ENCODE measurements at places on chromosomes 7 and 10.

GRCh38 chr10:59674215-59674836, 35.3 kb downstream of the SLC16A9 start:
- DNase-seq, result no peak

- DNase-seq, result no peak
These were observed 23.9 kb downstream of the RNF133 start for GRCh38 chr7:122675011-122675410.

DNA sequence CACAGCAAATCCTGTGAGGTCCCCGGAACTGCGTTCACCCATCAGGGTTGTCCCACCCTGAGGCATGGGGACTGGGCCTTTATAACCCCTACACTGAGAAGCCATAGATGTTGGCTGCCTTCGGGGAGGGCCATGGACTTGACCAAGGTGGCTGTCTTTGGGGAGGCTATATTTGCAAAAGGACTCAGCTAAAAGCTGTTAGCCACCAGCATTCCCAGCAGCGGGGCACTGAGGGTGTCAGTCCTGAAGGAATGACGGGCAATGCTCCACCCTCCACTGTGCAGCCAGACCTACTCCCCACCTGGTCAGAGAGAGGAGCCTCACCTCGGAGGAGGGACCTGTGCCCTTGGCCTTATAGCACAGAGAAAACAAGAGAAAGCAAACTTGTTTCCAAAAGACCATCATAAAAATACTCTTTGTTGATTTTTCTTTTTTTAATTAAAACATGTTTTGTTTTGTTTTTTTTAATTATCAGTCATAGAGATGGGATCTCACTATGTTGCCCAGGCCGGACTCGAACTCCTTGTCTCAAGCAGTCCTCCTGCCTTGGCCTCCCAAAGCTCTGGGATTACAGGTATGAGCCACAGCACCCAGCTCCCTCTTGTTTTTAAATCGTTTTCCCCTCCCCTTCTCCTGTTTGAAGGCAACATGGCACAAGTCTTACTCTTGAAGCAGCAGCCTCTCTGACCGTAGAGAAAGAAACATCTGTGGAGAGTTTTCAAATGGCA, 26.7 kb upstream of the CUX1 start:
- no peak for DNase-seq

GRCh38 chr10:125868372-125868975, 12.6 kb downstream of the DHX32 start:
- DNase-seq, result no peak

DNA sequence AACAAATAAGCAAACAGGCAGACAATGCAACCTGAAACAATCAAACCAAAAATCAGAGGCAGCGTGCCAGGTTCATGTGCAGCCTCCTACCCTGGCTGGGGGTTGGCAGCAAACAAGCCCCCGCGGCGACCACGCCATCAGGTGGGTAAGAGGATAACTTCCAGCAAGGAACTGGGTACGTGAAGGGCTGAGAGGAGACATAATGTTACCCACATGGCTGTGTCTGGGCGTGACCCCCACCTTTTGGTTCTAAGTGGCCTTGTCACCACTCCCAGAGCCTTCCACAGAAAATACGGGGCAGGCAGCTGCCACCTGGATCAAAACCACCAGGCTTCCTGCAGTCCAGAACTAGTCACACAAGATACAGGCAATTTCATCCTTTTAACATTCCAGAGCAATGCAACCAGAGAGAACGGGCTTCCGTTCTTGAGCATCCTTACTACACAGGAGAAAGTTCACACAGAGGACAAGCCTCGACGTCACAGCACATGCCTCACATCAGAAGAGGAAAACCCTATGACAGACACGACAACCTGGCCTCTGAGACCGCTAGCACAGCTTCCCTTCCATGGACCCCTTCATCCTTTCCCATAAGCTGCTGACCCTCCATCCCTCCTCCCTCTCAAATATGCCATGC, 171.0 kb downstream of the GRID1 start:
- no peak for DNase-seq

- DNase-seq, result no peak
These were observed 80.7 kb upstream of the RPA3 start for GRCh38 chr7:7799138-7799537.

- DNase-seq, result no peak
These were observed 11.5 kb downstream of the LIPJ start for GRCh38 chr10:88598055-88598454.

- no peak for DNase-seq
These were observed 132.7 kb upstream of the YAE1 start for GRCh38 chr7:39433550-39433949.

DNA sequence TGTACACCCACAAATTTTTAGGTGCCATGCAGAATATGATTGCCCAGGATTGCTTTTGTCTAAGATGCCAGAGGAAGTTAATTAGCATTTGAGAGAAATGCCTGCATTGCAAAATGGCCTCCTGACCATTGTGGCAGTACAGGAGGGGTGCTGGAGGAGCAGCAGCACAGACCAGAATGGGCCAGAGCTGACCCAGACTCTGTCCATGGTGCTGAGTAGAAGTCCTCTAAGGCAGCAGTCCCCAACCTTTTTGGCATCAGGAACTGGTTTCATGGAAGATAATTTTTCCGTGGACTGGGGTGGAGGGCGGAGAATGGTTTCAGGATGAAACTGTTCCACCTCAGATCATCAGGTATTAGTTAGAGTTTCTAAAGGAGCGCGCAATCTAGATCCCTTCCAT, 217.8 kb upstream of the AGK start:
- DNase-seq, result no peak

GRCh38 chr7:28076423-28077200, 104.0 kb downstream of the JAZF1 start:
- DNase-seq, result no peak

DNA sequence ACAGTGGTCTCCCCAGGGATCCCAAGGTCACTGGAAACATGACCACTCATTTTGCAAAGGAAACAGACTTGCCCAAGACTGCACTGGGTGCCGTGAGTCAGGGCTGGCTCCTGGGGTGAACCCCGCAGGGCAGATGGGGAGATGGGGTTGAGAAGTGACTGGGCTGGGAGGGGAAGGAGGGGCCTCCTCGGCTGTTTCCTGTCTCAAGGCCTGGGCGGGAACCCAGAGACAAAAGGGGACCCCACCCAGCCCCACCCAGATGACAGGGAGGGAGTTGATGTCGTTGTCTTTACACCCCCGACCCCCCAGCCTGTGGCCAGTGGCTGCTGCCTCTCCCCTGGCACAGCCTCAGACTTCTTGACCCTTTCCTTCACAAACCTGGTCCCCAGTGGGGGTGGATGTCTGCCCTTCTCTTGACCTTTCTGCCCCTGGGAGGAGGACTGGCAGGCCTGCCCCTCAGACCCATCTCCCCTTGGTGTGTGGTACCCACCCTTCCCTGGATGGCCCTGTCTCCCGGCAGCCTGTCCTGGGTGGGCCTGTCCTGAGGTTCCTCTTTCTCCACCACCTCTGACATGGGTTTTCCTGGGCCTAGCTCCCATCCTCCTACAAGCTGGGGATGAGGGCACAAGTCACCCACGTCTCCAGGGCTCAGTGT, 1.4 kb downstream of the MYO1G start:
- DNase-seq, result peak; percentile 57

- DNase-seq, result no peak
These were observed 94.1 kb upstream of the ARMC3 start for GRCh38 chr10:22833781-22834180.

GRCh38 chr7:42722716-42723115, 189.2 kb downstream of the C7orf25 start:
- DNase-seq, result no peak

GRCh38 chr10:9781666-9782065, 1236.0 kb upstream of the CELF2 start:
- no peak for DNase-seq

GRCh38 chr10:35821339-35821911, 179.3 kb upstream of the FZD8 start:
- no peak for DNase-seq

GRCh38 chr7:113561446-113561845, 357.4 kb downstream of the PPP1R3A start:
- no peak for DNase-seq

GRCh38 chr10:44975431-44976331, 2.9 kb downstream of the DEPP1 start:
- DNase-seq, result no peak

- DNase-seq, result no peak
These were observed 81.9 kb downstream of the KCNMA1 start for GRCh38 chr10:77555591-77556212.

DNA sequence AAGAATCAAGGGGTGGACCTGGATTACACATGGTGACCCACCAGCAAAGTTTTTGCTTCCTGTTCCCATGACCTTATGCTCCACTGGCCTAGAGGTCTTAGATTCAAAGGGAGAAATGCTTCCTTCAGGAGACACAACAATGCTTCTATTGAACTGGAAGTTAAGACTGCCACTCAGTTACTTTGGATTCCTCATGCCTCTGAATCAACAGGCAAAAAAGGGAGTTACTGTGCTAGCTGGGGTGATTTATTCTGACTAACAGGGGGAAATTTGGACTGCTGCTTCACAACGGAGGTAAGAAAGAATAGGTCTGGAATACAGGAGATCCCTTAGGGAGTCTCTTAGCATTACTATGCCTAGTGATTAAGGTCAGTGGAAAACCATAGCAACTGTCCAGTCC, 10.3 kb downstream of the TMEM229A start:
- DNase-seq, result no peak

DNA sequence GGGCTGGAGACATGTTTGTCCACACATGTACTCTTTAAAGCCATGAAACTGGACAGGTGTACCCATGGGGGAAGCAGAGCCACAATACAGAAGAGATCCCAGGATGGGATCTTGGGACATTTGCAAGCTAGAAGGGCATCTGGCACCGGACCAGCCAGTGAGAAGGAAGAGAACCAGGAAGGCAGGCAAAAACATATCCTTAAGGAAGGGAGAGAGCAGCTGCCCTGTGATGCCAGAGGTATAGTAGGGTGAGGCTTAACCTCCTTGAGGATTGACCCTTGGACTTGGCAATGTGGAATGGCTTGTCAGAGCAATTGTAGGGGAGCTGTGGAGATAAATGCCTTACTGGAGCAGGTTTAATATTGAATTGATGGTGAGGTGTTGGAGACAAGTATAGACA, 17.9 kb upstream of the SUV39H2 start:
- no peak for DNase-seq

DNA sequence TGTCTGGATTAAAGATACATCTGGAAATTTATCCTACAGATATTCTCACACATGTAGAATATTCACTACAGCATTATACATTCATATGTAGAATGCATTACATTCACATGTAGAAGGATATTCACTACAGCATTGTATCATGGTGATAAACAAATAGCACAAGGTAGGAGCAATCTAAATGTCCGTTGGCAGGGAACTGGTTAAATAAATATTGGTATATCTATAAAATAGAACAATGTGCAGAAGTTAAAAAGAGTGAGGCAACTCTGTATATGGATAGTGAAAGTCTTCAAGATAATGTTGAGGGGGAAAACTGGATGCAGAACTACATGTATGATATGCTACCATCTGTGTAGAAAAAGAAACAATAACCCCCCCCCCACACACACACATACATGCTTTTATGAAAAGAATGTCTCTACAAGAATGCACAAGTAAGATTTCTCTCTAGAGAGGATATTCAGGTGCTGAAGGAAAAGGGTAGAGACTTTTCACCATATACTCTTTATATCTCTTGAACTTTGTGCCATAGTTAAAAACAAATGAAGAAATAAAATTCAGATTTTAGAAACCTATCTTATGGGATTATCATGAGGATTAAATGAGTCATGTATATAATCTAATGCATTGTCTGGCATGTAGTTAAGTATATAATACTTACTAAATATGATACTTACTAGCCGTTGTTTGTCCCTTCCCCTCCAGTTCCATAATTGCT, 86.0 kb upstream of the STRIP2 start:
- DNase-seq, result no peak

- DNase-seq, result no peak
These were observed 86.3 kb downstream of the OAT start for GRCh38 chr10:124332426-124332825.
